NCI-H526 (cell line): ENCODE measurements at places on chromosomes 16 and 17.

DNA sequence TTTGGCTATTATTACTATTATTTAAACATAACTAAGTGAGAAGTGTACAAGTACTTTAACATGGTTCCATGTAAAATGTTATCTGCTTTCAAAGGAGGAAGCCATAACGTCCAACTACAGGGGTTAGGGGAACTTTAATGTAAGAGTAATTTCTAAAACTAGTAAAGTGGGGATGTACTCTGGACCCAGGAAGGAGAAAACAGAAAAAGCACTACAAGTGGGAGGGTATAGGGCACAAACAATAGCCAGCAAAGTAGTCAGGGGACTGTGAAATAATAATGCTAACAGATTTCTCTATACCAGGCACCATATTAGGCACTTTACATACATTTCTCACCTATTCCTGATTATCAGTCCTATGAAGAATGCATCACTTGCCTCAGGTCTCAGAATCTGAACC is 19.6 kb downstream of the USP31 start:
- DNase-seq = no peak

DNA sequence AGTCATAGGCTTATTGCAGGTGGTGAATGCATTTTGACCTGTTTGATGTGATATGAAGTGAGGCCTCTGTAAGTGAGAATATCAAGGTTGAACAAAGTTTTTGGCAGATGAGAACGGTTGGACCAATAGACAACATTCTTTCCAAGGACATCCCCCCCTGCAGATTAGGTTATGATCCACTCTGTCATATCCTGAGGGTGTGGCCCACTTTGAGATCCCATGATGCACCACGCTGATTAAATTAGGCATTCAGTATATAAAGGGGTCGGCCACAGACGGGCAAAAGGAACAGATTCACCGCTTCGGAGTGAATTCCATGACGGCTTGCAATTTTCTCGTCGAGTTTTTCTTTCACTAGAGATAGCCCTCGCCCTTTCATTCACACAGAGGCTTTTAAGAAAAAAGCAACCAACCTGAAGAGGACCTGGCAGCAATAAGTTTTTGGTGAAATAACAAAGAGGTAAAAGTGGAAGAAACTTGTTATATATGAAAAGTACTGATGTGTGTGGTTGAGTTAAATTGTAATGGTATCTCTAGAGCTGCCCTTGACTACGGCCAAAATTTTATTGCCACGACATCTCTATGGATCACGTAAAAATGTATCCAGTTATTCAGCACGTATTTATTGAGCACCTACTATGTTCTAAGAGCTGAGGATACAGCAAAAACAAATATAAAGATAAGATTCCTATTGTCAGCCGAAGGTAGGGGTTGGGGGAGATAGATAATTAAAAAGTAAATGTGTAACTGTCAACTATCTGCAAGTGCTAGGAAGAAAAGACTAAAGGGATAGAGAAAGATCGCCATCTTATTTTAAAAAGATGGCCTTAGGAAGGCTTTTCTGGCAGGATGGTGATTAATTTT is 1.7 kb upstream of the RBBP6 start:
- DNase-seq = no peak

DNA sequence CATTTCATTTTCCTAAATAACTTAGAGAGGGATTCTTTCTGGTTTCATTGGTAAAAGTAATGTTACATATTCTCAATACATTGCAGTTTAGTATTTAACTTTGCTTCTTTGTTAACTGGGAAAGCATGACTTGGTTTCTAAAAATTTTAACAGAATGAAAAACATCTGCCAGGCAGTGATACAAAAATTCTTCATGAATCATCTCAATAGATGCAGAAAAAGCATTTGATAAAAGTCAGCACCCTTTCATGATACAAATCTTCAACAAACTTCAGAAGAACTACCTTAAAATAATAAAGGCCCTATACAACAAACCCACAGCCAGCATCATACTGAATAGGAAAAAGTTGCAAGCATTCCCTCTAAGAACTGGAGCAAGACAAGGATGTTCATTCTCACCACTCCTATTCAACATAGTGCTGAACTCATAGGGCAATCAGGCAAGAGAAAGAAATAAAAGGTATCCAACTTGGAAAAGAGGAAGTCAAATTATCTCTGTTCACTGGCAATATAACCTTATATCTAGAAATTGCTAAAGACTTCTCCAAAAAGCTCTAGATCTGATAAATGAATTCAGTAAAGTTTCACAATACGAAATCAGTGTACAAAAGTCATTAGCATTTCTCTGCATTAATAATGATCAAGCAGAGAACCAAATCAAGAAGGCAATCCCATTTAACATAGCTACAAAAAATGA is 50.4 kb downstream of the SLFN5 start:
- no peak for DNase-seq

GRCh38 chr17:40341808-40342503 is 22.6 kb downstream of the GJD3 start:
- DNase-seq = peak; percentile 90

DNA sequence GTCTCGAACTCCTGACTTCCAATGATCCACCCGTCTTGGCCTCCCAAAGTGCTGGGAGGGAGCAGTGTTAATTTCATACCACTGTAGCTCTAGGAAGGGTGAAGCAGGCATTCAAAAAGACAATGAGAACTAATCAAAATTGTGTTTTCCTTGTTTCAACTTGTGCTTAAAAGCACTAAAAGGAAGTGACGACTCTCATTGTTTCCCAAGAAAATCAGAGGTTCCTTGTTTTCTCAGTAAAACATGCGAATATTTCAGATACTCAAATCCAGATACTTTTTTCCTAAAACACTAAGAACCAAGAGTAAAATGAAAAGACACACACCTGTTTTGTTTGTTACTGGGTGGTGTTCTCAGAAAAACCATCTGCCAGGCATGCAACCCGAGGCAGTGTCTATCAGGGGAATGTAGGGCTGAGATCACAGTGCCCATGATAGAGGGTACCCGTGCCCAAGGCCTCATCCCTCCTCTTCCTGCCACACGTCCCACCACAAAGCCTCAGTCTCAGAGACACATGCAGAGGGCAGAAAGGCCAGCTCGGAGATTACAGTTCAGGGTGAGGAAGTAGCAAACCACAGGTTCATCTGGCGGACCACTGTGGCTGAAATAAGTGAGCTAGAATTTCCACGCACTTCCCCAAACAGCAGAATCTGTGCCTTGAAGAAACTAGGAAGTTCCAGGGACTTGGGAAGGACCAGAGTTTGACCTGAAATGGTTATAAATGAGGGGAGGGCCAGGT is 33.7 kb downstream of the GINS3 start:
- DNase-seq = no peak

DNA sequence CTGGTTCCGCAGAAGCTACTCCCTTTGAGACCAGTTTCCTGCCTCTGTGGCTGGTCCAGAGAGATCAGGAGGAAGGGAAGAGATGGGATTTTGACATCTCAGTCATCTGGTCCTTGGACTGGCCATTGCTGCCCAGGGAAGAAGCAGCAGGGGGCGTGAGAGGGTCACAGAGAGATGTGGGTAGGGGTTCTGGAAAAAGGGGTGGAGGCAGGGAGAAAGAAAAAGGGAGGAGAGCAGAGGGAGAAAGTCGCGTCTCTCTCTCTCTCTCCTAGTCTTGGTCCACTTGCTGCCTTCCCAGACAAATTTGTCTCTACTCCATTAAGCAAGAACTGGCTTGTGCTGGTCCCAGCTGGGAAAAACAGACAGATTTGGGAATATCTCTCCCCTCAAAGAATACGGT is 4.4 kb downstream of the SHBG start:
- DNase-seq = no peak

- no peak for DNase-seq
These were observed 47.4 kb downstream of the SHCBP1 start for GRCh38 chr16:46573834-46574159.

DNA sequence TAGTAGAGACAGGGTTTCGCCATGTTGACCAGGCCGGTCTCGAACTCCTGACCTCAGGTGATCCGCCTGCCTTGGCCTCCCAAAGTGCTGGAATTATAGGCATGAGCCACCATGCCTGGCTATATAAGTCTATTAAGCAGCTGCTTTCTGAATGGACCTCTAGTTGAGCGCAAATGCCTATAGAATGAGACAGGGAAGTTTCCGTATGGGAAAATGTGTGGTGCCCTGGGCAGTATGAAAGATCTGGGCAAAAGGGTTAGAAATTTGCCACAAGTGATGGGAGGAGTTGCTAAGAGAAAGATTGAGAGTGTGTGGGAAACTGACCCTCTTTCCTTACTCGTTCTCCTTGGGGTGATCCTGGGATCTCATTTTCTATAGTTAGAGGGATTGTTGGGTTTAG is 26.3 kb downstream of the SLC6A2 start:
- no peak for DNase-seq

DNA sequence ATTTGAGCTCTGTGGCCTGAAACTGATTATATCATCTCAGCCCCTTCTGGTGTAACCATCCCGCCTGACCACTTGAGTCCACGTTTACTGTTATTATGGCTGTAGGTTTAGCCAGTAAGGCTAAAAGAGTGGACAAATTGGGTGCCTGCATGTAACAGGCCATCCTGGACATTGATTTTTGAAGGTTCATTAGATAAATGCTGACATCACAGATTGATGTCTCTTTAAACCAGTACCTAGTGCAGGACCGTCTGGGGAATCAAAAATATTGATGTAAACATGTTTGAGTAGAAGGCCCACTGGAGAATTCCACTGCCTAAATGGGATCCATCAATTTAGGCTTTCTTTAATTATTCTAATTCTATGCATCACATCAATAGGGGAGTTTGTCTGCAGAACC is 215.1 kb downstream of the IRX3 start:
- DNase-seq = no peak

DNA sequence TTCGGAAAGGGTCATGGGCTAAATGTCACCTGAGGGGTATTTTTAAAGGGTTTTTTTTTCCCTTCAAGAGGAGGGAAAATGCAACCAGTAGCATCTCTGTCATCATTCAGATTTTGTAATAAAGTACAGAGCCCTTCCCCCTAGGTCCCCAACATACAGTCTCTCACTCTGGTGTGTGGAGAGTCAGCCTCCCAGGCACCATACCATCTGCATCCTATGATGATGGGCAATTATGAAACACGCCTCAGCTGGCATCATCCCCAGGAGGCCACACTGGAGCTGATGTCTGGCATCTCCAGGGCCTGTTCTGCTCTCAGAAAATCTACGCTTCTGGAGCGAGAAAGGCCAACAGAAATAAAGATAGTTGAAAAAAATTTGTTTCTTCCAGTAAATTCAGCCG is 32.0 kb downstream of the TBX4 start:
- DNase-seq = no peak

DNA sequence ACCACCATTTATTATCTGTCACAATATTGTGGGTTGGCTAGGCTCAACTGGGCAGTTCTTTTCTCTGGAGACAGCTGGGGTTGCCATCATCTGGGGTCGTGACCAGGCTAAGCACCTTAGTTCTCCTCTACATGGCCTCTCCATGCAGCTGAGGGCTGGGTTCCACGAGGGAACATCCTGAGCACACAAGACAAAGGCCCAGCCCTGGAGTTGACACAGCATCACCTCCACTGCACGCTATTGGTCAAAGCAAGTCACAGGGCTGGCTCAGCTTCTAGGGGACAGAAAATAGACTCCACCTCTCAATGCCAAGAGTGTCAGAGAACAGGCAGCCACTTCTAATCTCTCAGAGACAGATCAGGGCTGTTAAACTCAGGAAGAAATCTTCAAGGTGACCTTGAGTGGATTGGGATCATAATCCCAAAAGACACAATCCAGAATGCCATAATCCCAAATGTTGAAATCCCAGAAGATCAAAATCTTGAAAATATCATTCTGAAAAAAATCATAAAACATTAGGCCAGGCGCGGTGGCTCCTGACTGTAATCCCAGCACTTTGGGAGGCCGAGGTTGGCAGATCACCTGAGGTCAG is 13.0 kb upstream of the USP10 start:
- no peak for DNase-seq

DNA sequence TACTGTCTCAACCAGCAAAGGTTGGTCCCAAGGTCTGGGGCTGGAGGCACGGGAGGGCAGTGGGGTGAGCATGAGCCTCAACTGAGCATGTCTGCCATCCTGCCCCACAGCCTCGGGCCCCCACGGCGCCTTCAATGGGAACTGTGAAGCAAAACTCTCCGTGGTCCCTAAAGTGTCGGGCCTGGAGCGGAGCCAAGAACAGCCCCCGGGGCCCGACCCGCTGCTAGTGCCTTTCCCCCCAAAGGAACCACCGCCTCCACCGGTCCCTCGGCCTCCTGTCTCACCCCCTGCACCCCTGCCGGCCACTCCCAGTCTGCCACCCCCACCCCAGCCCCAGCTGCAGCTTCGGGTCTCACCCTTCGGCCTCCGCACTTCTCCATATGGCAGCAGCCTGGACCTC is 4.2 kb downstream of the FBRS start:
- DNase-seq = no peak

DNA sequence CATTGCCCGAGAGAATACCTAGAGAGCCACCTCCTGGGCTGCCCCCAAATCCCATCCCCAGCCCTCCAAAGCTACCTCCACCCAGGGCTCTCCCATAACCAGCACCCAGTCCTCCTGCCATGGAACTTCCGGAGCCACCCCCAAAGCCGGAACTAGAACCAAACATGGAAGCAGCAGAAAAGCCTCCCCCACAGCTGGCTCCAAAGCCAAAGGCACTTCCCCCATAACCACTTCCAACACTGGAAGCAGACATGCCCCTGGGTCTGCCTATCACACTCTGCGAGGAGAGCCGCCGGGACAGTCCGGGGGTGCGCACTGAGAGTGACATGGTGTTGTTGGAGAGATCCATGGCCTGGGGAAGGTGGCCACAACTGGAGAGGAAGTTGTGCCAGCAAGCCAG is at the start of gene KRT12:
TSS of gene KRT12 (minus strand) at position 386 of the 400 bp plus-strand sequence. CDS start at position 349, 37 bp downstream.
- no peak for DNase-seq

GRCh38 chr17:1087381-1088241 is 90.7 kb downstream of the TIMM22 start:
- peak; percentile 89 for DNase-seq

GRCh38 chr16:600781-601180 is 10.9 kb downstream of the RAB40C start:
- no peak for DNase-seq

- no peak for DNase-seq
These were observed 14.7 kb upstream of the STH start for GRCh38 chr17:45984368-45984767.

DNA sequence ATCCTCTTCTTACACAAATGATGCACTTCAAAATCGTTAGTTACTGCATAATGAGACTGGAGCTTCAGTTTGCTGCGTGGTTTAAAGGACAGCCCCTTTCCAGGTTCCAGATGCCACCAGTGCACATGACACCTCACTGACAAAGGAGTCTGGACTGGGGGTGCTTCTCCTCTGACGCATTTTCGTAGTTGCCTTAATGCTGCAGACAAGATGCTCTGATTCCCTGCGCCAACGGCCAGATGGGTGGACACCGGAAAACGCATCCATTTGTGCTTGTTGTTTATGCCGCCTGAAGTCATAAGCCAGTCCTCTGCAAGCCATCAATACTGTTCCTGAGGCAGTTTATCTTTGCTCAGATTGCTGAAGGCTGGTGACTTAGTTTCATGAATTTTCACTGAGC is 16.0 kb downstream of the FBXO31 start:
- DNase-seq = no peak

DNA sequence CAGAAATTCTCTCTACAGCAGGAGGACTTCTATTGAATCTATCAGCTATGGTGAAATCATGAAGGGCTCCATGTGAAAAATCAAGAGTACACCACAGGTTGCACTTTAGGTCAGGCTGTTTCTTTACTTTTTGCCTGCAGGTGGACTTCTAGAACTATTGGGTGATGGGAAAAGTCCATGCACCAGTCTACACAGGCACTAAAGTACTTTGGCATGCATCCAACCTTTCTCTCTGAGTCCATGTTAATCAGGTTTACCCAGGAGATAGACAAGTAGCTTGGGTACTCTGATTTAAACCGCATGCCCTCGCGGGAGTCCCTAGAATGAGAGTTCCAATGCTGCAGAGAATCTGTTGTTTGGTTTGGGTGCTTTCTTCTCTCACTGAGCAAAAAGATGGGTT is 9.1 kb upstream of the ANKFN1 start:
- DNase-seq = no peak

GRCh38 chr17:58702045-58702476 is 9.7 kb downstream of the RAD51C start:
- no peak for DNase-seq
